ENCODE measurements at places on chromosomes 1 and 21. TPM values are rescaled to one million over a fixed set of nuclear protein-coding genes. Genes with fewer than 3 reads are reported as not detected.

The PLA2G5 gene
- not detected for total RNA-seq

The FCER1A gene
- total RNA-seq, result not detected

- DNase-seq, result no peak
Observed at GRCh38 chr1:228809621-228810394, 74.5 kb downstream of the RHOU start.

The TMEM52 gene
- not detected for total RNA-seq

The KIFAP3 gene
- total RNA-seq, result 23.1 TPM

The DCST2 gene
- total RNA-seq, result 0.17 TPM

- DNase-seq, result no peak
Observed at GRCh38 chr1:2027961-2028583, 8.9 kb downstream of the GABRD start.

DNA sequence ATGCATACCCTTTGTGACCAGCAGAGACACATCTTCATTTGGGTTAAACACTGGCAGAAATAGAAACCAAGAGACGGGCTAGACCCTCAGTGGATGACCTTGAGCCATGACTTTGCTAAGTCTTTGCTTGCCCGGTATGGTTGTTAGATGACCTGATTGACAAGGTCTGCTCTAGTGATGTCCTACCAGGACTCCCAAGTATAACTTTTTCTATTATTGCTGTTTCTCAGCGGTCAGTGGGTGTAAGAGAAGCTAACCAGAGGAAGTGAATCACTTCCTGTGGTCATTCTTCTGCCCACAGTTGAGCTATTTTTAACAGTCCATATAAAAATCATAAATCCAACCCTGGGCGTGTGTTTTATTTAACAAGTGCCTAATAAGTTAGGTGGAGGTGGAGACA, 126.2 kb upstream of the ETS2 start:
- DNase-seq, result peak; percentile 75

DNA sequence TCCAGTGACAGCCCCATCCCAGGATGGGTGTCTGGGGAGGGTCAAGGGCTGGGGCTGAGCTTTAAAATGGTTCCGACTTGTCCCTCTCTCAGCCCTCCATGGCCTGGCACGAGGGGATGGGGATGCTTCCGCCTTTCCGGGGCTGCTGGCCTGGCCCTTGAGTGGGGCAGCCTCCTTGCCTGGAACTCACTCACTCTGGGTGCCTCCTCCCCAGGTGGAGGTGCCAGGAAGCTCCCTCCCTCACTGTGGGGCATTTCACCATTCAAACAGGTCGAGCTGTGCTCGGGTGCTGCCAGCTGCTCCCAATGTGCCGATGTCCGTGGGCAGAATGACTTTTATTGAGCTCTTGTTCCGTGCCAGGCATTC, 24.2 kb downstream of the PCSK9 start:
- DNase-seq, result no peak

DNA sequence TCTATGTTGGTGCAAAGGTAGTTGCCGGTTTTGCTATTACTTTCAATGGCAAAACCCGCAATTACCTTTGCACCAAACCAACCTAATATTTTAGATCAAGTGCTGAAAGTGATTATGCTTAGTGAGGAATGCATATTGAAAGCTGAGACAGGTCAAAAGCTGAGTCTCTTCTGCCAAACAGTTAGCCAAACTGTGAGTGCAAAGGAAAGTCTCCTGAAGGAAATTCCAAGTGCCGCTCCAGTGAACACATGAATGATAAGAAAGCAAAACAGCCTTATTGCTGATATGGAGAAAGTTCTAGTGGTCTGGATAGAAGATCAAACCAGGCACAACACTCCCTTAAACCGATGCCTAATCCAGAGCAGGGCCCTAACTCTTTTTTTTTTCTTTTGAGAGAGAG, 83.1 kb upstream of the ERRFI1 start:
- no peak for DNase-seq

The OR2T35 gene
- not detected for total RNA-seq

The SYT11 gene
- total RNA-seq, result 41.0 TPM

The GJB3 gene
- 0.05 TPM for total RNA-seq

DNA sequence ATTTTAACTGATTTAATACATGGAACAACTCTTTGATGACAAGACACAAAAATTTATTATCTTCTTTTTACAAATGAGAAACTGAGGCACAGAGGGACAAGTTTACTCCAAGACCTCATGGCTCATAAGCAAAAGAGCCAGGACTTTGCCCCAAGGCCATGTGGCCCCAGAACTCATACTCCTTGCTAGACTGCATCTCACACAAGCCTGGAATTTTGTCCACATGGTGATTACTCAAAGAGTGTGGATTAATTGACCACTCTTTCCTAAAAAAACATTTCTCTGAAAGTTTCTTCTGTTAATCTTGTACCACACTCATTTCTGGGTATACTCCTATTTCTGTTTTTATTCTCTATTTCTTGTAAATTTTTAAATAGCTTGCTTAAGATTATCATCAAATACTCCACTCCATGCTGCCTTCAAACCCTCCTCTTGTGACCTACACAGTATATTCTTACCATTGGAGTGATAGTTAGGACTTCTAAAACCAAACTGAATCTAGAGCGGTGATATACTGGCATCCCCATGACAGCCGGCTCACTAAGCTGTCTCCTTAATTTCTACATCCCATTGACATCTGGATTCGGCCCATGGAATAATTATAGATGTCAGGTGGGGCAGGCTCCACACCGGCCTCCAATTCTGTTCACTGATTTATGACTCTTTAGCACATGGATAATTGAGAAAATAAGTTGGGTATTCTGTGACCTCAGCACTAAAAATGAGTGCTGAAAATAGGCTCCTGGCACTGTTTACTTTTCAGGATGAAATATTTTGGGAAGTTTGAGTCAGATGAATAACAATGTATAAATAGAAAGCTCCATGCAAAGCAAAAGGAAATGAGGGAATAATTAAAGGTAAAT, 16.1 kb downstream of the RGS4 start:
- DNase-seq, result peak; percentile 62

The TFF2 gene
- total RNA-seq, result not detected

- DNase-seq, result no peak
Observed at GRCh38 chr1:17307946-17308345, at the start of gene PADI4. Gene PADI4 (plus strand): TSS chr1:17308197. CDS start chr1:17308223, 26 bp downstream.

The HJV gene
- total RNA-seq, result not detected

- DNase-seq, result no peak
Observed at GRCh38 chr1:3170561-3171453, 101.8 kb downstream of the PRDM16 start.

- no peak for DNase-seq
Observed at GRCh38 chr1:231027136-231027925, 12.7 kb downstream of the FAM89A start.

The KRTAP12-2 gene
- total RNA-seq, result not detected

- peak; percentile 53 for DNase-seq
Observed at GRCh38 chr21:46559291-46559983, 45.4 kb downstream of the S100B start.

GRCh38 chr1:47682786-47683350, 245.0 kb downstream of the FOXD2 start:
- DNase-seq, result no peak

DNA sequence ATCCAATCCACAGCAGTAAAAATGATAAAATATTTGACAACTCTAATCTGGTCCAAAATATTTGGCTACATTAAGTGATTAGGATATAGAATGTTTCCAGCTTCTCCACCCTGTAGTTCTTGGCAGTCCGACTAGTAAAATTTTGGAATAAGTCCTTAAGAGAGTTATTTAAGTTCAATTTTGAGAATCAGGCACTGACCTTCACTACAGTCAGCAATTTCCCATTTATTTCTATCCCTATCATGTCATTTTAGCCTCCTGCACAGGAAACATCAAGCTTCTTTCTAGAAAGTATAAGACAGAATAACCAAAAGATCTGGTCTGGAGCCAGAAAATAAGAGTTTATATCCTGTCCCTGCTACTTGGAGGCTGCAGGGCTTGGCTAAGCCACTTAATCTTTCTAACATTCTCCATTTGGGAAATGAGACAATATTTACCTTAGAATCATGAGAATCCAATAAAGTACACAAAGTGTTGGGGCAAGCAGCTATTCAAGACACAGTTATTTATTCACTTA, 162.2 kb downstream of the DPYD start:
- DNase-seq, result peak; percentile 4

The LPAR3 gene
- total RNA-seq, result 0.17 TPM

The VPS72 gene
- total RNA-seq, result 64.3 TPM

The SLC1A7 gene
- total RNA-seq, result not detected

- no peak for DNase-seq
Observed at GRCh38 chr1:233656687-233657086, 42.8 kb downstream of the KCNK1 start.

- DNase-seq, result no peak
Observed at GRCh38 chr1:46491443-46492268, 2.0 kb downstream of the DMBX1 start.

- DNase-seq, result no peak
Observed at GRCh38 chr1:154342836-154343472, 17.6 kb downstream of the ATP8B2 start.

DNA sequence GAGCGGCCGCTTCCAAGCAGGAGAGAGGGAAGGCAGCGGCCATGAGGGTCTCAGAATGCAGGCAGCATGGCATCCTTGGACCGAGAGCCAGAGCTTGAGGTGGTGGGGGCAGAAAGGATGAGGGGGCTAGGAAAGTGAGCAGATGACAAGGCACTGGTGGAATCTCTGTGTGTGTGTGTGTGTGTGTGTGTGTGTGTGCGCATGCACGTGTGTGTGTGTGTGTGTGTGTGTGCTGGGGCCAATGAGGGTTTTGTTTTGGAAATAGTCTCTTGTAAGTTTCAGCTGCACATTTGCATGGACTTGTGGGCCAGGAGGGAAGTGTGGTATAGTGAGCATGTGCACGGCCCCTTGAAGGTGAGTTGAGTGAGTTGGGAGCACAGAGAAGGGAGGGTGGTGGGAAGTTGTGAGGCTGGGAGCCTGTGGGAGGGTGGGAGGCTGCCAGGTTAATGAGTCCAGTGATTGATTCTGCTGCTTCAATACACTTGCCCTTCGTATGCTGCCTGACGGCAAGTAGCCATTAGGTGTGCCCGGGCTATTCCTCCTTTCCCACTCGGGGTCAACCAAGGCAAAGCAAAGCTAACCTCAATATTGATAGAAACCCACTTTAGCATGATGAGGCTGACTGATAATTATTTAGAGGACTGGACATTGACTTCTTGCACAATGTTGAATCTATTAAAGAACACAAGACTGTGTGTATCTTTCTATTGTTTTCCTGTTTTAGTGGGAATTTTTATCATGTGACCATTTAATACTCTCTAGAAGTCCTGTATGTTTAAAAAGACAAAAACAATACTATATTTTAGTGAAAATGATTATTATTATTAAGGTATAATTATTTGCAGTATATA, 80.3 kb downstream of the PROX1 start:
- DNase-seq, result no peak

The GBP6 gene
- not detected for total RNA-seq

DNA sequence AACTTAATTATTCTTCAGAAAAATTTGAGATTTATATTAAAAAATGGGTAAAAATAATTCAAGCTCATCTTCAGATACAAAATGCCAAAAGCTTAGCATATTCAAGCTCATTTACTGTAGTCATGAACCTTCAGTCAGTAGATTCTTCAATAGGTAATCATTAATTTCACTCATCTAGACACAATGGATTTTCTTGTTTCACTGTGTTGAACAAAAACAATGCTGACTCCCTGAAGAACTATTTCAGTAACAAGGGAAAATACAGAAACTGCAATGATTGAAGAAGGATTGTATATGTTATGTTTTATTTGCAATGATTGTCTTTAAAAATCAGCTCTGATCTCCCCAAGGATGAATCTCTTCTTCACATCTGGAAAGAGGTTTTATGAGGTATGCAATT, 9.2 kb upstream of the HOOK1 start:
- no peak for DNase-seq

GRCh38 chr21:39660191-39660980, 47.6 kb downstream of the B3GALT5 start:
- DNase-seq, result peak; percentile 6

- DNase-seq, result no peak
Observed at GRCh38 chr1:224563666-224564065, 52.5 kb upstream of the CNIH3 start.

DNA sequence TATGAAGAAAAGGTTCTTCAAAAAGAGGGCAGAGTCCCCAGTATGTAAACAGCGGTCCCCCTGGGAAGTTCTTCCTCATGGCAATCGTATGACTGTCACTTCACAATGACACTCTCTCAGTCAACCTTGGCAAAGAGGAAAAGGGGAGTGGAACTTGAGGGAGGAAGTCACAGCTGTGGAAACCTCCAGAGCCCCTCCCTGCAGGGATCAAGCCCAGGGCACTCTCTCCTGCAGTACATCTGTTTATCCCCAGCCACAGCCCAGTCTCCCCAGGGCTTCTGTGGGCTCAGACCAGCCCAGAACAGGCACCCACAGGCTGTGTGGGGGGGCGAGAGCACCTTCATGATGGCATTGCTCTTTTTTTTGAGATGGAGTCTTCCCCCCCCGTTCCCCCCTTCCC, 2.0 kb downstream of the ATP13A2 start:
- peak; percentile 12 for DNase-seq

DNA sequence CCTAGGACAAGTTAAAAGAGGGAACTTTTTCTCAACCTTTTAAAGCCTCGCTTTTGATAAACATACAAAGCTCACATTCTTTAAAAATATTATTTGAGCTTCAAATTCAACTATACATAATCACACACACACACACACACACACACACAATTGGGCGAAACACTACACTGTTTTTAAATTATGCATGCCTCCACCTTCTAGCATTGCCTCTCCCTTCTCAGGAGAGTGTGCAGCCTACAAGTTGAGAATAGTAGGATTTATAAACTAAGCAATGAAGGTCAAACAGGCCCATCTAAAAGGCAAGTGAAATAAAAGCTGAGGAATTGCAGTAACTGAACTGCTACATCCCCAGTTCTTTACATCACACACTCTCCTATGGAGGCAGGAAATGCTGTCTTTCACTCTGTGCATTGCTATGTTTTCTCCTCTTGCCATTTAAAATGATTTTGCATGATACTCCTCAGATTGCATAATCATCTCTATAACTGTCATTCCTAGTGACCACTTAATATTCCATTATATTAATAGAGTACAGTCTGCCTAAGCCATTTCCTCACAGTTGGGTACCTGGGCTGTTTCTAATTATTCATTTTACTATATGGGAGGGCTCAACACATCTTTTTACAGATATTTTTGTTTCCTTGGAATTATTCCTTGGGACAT, 92.5 kb upstream of the KCNE2 start:
- DNase-seq, result no peak
